ENCODE measurements at places on chromosomes 4 and X. TPM values are rescaled to one million over a fixed set of nuclear protein-coding genes. Genes with fewer than 3 reads are reported as not detected.

The DMRTC1B gene
- total RNA-seq, result not detected

The IL13RA2 gene
- total RNA-seq, result 42.1 TPM

The ART3 gene
- not detected for total RNA-seq

The EFHC2 gene
- total RNA-seq, result 0.77 TPM

The WNK3 gene
- total RNA-seq, result 0.51 TPM

The MPP1 gene
- total RNA-seq, result 19.0 TPM

The UGT2B11 gene
- not detected for total RNA-seq

The BDH2 gene
- total RNA-seq, result 50.1 TPM

The SSX3 gene
- total RNA-seq, result not detected

The SAGE1 gene
- total RNA-seq, result not detected
